ENCODE measurements at places on chromosomes 2 and 18.

- DNase-seq, result no peak
These were observed 259.8 kb downstream of the PHLPP1 start for GRCh38 chr18:62974928-62975675.

- no peak for DNase-seq
These were observed 85.0 kb upstream of the SEC11C start for GRCh38 chr18:59054496-59055287.

- DNase-seq, result peak; percentile 31
These were observed 238.1 kb downstream of the SEPTIN10 start for GRCh38 chr2:109375656-109376055.

DNA sequence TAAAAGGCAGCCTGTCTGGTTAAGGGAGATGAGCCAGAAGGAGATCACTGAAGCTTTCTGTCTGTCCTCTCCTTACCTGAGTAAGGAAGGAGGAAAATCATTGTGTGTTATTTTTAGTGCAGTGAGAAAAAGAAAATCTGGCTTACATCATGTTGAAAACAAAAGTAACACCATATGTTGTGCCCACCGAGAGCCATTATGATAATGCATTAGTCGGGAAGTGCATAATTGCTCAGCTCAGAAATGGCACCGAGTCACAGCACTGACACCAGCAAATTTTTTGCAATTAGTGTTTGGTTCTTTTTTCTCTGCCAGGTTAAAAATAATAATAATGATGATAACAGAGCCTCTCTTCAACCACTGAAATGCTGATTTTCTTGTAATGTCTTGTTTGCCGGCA, 46.6 kb downstream of the HNMT start:
- no peak for DNase-seq

DNA sequence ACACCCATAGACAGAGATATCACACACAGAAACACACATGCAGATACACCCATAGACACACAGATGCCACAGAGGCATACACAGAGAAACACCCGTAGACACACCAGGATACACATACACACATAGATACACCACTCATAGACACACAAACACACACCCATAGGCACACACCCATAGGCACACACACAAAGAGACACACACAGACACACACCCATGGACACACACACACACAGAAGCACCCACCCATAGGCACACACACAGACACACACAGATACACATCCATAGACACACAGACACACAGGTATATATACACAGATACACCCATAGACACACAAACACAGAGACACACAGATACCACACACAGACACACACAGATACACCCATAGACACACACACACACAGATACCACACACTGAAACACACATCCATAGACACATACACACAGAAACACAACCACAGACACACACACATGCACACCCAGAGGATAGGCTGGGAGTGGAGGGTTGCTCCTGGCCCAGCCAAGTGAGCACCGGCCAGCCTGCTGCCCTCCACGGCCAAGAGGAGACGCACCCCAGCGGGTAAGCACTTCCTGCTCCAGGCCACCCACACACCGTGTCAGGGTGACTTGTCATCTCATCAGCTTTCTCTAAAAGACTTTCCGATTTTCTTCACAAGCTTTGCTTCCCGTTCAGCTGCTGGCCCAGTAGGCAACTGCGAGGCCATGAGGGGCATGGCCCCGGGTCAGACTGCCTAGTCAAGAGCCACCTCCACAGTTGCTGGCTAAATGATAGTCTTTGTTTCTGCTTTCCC, 14.1 kb upstream of the CNNM3 start:
- no peak for DNase-seq

- no peak for DNase-seq
These were observed 135.0 kb downstream of the IKZF2 start for GRCh38 chr2:213016166-213016983.

- DNase-seq, result peak; percentile 42
These were observed 50.3 kb downstream of the MTERF4 start for GRCh38 chr2:241051578-241052487.

DNA sequence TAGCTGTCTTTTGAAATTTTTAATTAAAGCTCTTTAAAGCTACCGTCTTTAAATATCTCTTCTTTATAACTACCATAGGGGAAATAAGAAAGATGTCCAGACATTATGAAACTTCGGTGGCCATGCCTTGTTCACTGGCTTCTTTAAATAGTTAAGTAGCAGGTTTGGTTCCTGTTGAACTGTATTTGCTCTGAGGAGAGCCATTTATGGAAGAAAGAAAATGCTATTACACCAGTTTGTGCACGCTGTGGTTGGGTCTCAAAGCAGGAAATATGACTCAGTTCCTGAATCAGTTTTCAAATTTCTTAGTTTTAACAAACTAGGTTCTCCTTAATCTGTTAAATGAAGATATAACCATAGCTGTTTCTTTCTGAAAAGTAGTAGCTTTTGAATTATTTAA, 12.2 kb downstream of the ARPC2 start:
- DNase-seq, result no peak

GRCh38 chr2:135043345-135043744, 3.9 kb downstream of the MAP3K19 start:
- DNase-seq, result no peak

DNA sequence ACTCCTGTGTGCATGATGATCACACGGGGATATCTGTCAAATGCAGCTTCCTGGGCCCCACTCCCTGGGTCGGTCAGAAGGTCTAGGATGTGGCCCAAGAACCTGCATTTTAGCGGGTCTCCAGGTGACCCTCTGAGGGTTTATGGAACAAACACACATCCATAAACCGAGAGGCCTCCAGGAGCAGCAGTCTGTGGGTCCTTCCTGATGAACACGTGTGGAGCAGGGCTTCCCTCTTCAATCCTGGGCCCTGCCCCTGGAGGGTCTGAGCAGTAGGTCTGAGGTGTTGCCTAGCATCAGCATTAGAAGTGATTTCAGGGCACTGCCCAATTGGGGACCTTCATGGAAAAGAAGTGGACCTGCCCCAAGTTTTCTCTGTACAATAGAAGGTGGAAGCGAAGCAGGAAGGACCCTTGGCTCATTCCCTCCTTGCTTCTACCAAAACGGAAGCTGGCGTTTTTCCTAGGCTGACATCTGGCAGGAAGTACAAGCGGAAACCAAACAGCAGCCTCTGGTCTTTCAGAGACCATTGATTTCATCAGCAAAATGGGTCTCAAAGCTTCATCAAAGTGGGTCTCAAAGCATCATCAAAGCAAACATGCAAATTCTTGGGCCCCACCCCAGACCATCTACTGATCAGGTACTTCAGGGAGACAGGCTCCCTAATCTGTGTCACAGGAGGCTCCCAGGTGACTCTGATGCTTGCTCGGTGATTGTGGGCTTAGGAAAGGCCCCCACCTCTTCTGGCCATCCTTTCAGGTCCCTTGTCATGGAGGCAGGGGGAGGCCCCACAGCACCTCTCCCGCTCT, 30.7 kb downstream of the INO80C start:
- DNase-seq, result no peak
